Activated CD8-positive, alpha-beta T cell treated with anti-CD3 and anti-CD28 coated beads, Interleukin-2, amount 10 ng/mL, durations not matched to agents 7 days and 5 days (primary cell): ENCODE measurements at places on chromosomes 11 and 22.

DNA sequence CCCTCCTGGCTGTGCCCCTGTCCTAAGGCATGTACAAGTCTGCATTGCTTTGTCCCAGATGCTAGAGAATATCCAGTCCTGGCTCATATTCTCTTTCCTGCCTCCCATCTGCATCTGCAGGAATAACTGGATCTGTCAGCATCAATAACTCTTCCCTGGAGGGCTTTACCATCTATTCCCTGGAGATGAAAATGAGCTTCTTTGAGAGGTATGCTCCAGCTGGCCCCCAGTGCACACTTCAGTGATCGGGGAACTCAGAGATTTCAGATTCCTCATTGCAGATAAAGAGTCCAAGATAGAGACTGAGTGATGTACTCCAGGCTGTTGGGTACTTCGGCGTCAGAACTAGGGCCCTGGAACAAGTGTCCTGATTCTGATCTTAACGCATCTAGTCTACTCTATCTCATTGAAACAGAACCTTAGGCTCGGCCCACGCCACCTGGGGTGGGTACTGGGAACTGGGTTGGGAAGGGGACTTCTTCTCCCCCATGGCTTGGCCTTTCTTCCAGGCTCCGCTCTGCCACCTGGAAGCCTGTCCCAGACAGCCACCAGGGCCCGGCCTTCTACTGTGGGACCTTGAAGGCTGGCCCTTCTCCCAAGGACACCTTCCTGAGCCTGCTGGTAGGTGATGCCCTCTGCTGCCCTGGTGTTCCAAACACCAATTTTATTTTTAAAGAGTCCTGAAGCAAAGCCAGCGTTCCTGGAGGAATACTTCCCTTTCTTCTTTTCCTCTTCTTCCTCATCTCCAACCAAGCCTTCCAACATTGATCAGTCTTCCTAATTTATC lies 17.8 kb upstream of the GLB1L2 start:
- no peak for DNase-seq

DNA sequence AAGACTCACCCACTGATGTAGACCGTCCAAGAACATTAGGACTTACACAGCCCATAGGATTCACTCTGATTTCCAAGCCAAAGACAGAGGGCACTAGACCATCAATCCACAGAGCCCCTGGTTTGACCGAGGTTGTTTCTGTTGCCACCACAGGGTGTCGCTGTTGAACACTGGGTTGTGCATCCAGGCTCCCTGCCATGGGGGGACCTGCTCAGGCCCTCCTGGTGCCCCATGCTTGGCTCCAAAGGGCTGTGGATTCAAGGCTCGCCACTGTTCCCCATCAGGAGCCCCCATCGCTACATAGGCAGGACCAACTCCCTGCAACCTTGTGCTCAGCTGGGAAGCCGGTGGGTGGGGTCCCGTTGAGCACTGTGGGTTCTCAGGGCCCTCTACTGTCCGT lies 128.0 kb upstream of the ANO1 start:
- peak; percentile 35 for DNase-seq

DNA sequence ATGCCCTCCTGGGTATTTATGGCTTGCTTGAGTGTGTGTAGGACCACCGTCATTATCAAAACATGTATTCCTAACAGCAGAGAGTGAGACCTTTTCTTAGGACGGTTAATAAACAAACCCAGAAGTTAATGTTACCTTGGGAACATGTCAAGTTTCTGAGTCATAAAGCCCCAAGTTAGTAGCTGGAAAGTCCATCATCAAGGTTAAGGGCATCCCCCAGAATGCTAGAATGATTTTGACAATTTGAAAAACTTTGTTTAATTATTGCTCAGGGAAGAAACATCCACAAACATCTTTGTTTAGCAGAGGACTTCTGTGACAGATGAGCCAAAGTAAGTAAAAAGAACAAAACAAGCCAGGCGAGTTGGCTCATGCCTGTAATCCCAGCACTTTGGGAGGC lies 20.0 kb downstream of the CAVIN3 start:
- DNase-seq, result no peak

GRCh38 chr11:13771151-13771550 lies 102.7 kb downstream of the FAR1 start:
- no peak for DNase-seq

GRCh38 chr11:99682646-99683045 lies 661.9 kb downstream of the CNTN5 start:
- no peak for DNase-seq

DNA sequence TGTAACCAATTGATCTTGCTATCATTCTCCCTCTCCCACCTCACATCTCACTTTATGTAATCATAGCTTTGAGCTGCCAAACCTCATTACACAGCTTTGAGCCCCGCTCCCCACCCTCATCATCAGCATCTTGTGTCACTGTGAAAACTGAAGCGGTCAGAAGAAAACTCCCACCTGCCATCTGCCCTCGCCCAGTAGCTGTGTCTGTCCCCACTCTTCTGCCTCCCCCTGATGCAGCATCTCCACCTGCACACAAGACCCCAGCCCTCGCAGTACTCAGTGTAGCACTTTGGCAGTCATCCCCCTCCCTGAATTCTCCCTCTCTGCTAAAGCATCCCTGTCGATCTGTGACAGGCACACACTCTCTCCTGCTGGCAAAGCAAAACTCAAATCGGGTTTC lies 60.3 kb upstream of the YWHAH start:
- no peak for DNase-seq

GRCh38 chr11:64759722-64760719 lies at the start of gene PYGM:
PYGM (minus strand) TSS chr11:64759974; CDS start chr11:64759898, 76 bp downstream.
- DNase-seq, result no peak

DNA sequence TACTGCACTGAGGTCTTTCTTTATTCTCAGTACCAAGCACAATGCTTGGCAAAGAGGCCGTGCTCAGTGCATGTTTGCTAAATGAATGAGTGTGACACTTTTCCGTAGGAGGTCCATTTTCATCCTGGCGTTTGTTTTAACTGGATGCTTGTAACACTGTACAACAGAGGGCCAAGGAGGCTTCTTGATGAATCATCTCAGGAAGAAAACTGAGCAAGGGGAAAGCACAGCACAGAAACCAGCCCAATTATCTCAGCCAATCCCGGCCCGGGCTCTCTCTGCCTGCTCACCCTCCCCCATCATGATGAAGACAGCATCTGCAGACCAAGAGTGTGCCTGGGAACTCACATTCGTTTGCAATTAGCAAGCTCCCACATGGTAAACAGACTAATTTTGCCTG lies 570.3 kb downstream of the OPCML start:
- no peak for DNase-seq

DNA sequence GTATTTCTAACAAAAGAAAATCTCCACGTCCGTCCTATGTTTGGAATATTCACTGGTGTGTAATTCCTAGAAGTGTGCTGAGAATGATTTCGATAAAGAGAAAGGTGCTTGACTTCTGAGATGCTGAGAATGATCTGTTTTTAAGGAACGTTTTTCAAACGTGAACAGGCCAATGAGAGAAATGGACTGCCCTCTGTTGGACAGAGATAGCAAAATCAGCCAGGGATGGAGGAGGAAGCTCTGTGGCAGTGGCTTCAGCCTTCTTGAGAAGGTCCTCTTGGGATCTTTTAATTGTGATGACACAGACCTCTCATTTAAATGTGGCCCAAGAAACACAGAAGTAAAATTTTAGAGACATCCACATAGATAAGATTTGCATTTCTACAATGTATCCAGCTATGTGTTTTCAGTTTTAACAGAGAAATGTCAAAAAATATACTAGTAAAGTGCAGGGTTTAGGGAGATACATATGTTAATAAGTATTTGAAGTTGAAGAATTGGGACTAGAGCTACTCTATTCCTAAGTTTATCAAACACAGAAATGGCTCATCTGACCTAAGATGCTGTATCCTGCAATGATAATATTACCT lies 84.0 kb upstream of the RCN1 start:
- DNase-seq, result peak; percentile 38

GRCh38 chr11:128188346-128189004 lies 398.9 kb downstream of the ETS1 start:
- no peak for DNase-seq

DNA sequence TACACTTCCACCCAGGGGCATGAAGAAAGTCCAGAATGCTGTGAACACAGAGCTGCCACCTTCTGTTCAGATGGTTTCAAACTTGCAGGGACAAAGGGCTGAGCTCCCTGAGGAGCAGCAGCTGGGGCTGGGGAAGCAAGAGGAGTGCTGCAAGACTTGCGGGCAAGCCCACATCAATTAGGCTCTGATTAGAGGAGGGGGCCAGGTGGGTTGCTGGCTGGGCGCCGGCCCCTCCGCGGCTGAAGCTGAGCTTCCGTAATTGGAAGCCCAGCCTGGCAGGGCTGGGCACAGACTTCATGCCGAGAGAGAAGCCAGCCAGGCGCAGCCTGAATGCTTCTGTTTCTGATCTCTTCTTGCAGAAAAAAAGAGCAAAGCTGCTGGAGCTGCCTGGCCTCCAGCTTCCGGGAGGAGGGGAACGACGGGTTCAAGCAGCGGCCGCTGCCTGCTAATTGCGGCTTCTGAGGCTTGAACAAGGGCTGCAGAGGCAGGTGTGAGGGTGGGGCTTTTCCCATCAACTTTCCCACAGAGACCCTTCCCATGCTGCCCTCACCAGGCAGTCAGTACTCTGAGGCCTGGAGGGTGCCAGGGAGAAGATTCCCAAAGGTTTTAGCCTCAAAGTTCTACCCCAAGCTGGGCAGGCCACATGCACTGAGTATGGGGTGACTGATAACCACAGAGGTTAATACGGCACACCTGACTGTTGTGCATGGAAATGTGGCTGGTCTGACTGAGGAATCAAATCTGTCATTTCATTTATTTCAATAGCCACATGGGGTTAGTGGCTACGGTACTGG lies 91.1 kb upstream of the LMO1 start:
- DNase-seq, result no peak

DNA sequence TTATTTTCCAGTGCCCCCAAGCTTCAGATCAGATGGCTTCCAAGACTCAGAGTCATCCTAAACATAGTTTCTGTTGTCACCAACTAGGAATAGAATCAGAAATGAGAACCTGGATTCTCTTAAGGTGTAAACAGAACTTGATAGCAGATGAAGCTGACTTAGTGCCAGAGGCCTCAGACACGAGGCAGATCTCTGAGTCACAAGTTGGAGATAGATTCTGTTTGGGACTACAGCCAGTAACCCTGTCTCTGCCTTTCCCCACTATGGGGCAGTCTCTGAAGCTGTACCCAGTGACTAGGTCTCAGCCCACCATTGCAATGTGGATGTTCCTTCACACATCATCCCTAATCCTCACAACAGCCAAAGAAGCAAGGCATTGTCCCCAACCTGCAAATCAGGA lies 25.4 kb downstream of the NEU3 start:
- no peak for DNase-seq

- no peak for DNase-seq
Measured at GRCh38 chr11:17408641-17409040, 20.2 kb upstream of the KCNJ11 start.

GRCh38 chr11:102252339-102252891 lies 64.9 kb upstream of the BIRC3 start:
- DNase-seq, result no peak

- DNase-seq, result no peak
Measured at GRCh38 chr22:37697538-37697835, 639 bp downstream of the TRIOBP start.

DNA sequence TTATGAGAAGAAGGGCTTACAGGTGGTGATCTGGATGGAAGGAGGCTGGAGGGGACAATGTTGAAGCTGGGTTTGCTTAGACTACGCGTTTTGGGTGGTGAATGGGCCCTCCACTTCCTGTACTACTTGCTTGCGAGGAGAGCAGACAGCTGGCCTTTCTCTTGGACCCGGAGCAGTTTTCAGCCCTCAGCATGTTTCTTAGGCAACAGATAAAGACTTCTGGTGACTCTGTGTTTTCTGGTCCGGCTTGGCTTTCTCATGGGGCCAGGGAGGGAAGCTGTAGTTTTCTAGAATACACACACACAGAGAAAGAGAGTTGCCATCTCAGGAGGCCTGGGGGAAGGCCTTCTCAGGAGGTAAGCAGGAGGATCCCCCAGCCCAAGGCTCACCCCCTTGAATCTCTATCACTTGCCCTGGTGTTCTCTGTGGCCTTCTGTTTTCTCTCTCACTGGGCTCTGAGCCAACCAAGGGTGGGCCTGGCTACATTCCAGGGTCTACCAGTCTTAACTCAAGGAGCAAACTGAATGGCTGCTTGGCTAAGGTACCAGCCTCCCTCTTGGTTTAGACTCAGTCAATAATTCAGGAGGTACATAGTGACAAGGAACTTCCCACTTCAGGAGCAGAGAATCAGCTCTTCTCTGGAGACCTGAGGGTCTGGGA lies 2.4 kb downstream of the CCS start:
- peak; percentile 47 for DNase-seq

DNA sequence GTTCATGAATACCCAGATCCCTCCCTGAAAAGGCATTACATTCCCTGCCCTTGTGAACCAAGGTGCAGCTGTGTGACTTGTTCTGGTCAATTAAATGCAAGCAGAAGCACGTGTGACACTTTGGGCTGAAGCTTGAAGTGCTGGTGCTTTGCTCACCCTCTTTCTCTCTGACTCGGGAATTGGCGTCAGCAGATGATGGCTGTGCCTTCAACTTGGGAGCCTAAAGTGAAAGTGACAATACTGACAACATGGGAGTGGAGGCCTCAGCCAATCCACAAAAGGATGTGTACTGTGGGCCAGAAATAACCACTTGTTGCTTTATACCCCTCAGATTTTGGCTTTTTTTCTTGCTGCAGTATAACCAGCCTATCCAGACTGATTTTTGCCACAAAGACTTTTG lies 148.3 kb upstream of the THY1 start:
- no peak for DNase-seq

DNA sequence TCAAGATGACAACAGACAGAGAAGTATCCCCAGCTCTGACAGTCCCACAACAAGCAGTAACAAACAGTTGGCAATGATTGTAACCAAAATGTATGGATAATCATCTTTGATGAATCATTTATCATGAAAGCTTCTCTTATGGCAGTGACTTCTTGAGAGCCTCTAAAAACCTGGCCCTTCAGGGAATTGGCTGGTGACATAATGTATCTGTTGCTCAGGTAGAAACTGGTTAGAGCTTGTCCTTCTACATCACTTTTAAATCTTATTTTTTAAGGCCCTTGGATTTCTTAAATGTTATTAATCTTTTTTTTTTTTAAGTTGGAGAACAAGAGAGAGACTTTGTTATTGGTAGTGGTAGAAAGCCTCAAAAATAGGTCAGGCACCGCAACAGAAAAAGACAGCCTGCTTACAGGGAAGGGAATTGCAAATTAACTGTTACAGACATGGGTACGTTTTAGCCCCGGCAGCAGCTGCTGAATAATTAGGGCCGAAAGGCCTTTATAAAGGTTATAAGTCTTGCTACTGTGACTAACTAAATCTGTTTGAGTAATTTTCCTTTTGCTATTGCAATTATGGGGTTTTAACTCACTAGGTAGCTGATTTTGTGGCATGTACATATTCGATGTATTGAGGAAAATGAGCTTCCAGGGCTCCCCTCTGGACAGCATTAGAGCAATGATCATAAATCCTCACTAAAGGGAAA lies 207.7 kb upstream of the LRRC4C start:
- DNase-seq, result no peak

DNA sequence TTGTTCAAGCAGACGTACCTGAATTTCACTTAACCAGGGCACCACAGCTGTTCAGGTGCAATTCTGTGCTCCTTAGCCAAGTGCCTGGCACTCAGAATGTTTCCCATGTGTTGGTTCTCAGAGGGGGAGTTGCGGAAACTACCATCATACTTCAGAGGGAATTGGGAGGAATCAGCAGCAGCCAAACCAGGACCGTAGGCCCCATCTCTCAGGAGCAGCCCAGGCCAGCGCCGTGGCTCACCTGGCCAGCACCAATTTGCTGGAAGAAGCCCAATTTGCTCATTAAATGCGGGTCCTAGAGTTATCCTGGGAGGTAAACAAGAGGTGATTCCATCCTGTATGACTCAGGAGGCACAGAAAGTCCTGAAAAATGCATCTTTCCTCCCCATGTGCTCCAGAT lies 435.4 kb downstream of the BRD1 start:
- DNase-seq, result no peak
